ENCODE measurements at places on chromosomes 2 and 18.

GRCh38 chr18:26544451-26544850 lies 3.9 kb downstream of the KCTD1 start:
- no peak for DNase-seq

GRCh38 chr2:221203856-221204255 lies 368.2 kb downstream of the EPHA4 start:
- no peak for DNase-seq

GRCh38 chr18:29979881-29980280 lies 1062.7 kb downstream of the DSC3 start:
- DNase-seq, result no peak

DNA sequence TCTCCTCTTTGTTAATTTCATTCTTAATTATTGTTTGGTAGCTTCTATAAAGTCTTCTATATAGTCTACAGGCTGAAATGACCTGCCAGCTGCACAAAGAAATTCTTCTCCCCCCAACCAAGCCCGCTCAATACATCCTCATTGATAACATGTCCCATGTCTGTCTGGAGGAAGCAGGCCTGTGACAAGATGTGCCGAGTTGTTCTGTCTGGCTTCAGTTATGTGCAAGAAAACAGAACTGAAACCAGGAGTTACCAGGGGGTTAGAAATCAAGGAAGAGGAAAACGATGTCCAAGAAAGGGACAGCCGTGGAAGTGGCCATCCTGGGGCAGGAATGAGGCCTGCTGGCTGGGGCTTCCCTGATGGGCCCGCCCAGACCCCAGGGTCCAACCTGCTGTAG lies 57.6 kb downstream of the MTCL1 start:
- DNase-seq, result no peak

DNA sequence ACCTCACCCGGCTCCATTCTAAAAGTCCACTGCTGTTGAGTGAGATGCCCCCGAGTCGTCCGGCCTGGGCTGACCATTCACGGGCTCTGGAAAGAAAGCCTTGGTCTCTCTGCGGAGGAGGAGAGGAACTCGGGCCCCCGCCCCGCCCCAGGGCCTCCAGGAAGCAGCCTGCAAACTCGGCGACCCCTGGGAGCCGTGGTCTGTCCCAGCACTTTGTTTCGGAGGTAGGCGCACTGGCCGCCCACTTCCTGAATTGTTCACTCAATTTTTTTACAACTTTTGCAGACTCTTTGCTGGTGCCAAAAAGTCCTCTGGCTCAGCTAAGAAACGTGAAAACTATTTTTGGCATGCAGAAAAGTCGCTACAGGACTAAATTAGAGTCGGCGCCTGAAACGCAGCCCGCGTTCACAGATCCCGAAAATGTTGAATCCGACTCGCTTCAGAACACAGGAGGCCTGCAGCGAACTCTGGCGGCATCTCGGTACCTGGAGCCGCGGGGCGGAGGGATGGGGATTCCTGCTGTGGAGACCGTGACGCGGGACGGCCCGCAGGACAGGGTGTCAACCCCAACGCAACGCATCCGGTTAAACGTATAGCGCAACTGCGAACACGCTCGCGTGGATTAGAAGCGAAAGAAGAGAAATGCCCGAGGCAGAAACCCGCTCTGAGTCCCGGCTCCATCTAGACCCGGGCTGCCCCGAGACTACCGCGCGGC lies 1.5 kb downstream of the PXDN start:
- no peak for DNase-seq

DNA sequence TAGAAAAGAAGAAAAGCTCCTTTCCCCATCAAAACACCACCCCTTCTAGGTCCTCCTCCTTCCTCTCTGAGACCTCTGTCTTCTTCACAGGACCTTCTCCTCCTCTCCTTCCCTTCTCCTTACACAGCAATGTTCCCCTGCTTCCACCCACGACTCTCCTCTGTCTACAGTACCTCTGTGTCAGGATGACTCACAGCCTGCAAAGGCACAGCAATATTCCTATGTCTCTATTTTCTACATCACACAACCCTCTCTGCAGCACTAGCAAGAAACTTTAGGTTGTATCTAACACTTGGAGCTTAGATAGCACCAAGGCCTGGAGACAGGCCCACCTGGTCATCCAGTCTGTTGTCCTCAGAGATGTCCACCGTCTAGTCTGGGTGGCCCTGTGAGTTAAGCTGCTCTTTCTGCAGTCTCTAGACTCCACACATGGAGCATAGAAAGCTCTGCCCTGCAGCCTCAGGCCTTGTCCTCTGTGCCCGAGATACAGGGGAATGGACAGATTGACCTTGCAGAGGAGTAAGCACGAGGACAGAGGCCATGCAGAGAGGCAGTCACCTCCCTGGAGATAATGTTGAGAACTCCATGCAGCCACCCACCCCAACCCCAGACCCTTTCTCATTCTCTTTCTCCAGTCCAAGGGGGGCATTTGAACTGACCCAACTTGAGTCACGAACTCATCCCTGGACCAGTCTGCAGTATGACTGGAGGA lies 212.0 kb downstream of the TNS1 start:
- no peak for DNase-seq

DNA sequence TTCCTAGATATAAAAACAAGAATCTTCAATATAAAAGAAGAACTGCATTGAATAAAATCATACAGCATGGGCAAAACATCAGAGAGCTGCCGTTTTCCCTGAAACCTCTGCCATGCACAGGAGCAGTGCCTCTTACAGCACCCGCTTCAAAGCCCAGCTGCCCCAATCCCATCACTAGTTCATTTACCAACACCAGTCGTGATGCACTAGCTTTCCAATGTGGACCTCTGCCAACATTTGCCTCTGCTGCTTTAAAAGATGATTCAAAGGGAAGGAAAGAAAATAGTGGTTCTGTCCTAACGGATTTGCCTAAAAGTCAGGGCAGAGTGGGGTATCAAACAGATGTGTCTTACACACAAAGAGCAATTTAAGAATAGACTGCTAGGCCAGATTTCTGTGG lies 43.4 kb upstream of the AP1S3 start:
- DNase-seq, result no peak

- no peak for DNase-seq
These were observed 81.1 kb upstream of the ZNF397 start for GRCh38 chr18:35159782-35160181.

- DNase-seq, result no peak
These were observed at the start of gene ZNF385B for GRCh38 chr2:179861416-179862067. Gene ZNF385B (minus strand): TSS chr2:179861612.

- no peak for DNase-seq
These were observed 3.8 kb downstream of the CREB1 start for GRCh38 chr2:207533461-207534008.

DNA sequence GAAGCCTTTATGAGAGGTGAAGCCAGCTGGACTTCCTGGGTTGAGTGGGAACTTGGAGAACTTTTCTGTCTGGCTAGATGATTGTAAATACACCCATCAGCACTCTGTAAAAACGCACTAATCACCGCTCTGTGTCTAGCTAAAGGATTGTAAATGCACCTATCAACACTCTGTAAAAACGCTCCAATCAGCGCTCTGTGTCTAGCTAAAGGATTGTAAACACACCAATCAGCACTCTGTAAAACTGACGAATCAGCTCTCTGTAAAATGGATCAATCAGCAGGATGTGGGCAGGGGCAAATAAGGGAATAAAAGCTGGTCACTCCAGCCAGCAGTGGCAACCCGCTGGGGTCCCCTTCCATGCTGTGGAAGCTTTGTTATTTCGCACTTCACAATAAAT lies 163.6 kb upstream of the SLC39A10 start:
- no peak for DNase-seq

All from CD8-positive, alpha-beta T cell (primary cell).